ENCODE measurements at places on chromosomes 4 and X. TPM values are rescaled to one million over a fixed set of nuclear protein-coding genes. Genes with fewer than 3 reads are reported as not detected.

Gene FDCSP
- not detected for total RNA-seq

Gene RAB41
- total RNA-seq, result not detected

Gene ATP1B4
- total RNA-seq, result not detected

Gene RHOXF1
- total RNA-seq, result not detected
